ENCODE measurements at places on chromosomes 12 and 14.

DNA sequence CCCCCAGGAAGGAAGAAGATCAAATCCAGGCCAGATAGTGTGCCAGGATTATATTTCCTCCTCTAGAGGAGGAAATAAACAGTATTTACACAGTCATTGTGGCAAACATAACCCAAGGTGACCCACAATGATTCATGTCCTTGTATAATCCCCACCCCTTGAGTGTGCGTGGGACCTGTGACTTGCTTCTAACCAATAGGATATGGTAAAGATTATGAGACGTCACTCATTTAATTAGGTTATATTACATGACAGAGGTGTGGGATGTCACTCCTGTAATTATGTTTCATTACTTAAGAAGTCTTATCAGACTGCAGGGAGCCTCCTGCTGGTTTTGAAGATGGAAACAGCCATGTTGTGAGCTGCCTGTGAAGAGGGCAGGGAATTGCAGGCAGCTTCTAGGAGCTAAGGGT, 12.2 kb upstream of the CATSPERB start:
- DNase-seq = no peak

- no peak for DNase-seq
Measured at GRCh38 chr12:108819920-108820706, 37.3 kb downstream of the SSH1 start.

DNA sequence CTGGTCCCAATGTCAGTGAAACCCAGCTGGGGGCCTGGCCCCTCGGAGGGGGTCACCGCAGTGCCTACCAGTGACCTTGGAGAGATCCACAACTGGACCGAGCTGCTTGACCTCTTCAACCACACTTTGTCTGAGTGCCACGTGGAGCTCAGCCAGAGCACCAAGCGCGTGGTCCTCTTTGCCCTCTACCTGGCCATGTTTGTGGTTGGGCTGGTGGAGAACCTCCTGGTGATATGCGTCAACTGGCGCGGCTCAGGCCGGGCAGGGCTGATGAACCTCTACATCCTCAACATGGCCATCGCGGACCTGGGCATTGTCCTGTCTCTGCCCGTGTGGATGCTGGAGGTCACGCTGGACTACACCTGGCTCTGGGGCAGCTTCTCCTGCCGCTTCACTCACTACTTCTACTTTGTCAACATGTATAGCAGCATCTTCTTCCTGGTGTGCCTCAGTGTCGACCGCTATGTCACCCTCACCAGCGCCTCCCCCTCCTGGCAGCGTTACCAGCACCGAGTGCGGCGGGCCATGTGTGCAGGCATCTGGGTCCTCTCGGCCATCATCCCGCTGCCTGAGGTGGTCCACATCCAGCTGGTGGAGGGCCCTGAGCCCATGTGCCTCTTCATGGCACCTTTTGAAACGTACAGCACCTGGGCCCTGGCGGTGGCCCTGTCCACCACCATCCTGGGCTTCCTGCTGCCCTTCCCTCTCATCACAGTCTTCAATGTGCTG, 11.0 kb downstream of the ZBTB39 start:
- no peak for DNase-seq

DNA sequence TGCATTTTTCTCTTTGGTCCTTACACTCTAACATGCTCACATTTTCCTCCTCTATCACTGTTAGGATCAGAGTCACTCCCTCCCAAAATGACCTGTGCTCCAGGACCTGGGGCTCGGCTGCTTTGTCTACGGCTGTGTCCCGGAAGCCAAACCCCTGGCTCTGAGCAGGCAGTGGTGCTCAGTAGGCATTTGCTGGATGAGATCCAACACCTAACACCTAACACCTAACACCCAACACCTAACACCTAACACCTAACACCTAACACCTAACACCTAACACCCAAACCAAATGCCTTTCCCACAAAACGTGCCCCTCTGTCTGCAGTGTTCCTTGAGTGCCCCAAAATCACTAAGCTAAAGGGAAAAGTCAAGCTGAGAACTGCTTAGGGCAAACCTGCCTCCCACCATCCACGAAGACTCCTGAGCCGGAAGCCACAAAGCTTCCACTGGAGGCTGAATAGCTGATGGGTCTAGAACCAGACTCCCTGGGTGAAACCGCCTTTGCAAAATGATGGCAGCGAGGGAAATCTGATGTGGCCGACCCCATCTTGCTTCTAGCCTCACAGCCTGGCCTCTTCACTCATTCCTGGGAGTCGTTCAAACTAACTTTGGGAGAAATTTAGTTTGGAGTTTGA, 29.2 kb downstream of the HSP90AA1 start:
- no peak for DNase-seq

GRCh38 chr12:77060136-77060882, 5.1 kb downstream of the E2F7 start:
- no peak for DNase-seq

GRCh38 chr12:52573743-52574142, at the start of gene KRT74:
Gene KRT74, minus strand, starts transcription at chr12:52573843. Its CDS starts 66 bp downstream, at chr12:52573777.
- DNase-seq = no peak

GRCh38 chr14:85254711-85255110, 275.2 kb upstream of the FLRT2 start:
- no peak for DNase-seq

- DNase-seq = no peak
Measured at GRCh38 chr12:126856958-126857357, 1410.0 kb upstream of the TMEM132C start.

DNA sequence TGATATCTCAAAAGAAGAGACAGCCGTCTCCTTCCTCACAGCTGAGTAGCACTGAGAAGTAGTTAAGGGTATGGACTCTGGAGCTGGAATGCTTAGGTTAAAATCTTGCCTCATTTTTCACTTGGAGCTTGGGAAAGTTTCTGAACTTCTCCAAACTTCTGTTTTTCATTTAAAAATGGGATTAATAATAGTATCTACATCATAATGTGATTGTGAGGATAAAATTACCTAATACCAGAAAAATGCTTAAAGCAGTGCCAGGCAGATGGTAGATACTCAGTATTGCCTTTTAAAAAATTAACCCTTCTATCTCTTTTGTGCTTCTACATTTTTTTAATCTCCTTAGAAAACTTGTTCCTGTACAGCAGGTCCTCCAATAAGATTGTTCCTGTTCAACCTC, 63.1 kb downstream of the A2M start:
- DNase-seq = no peak

GRCh38 chr12:8985213-8985754, 4.1 kb upstream of the KLRG1 start:
- no peak for DNase-seq

DNA sequence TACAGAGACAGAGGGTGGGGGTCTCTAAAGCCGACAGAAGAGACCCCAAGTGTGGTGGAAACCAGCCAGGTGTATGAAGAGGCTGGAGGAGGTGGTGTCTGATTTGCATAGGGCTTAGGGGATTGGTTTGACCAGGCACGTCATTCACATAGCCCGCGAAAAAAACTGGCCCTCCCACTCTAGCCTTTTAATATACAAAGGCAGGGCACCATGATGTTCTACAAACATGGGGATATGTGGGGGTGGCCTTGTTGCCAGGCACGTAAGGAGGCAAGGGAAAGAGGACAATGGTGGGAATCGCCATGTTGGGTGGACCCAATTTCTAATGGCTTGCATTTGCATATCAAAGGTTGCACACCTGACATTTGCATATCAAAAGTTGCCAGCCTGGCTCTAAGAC, 13.2 kb downstream of the LALBA start:
- DNase-seq = no peak

GRCh38 chr12:50581226-50582184, 76.7 kb downstream of the DIP2B start:
- DNase-seq = no peak

GRCh38 chr14:73293782-73294781, 56.8 kb downstream of the PAPLN start:
- DNase-seq = no peak

DNA sequence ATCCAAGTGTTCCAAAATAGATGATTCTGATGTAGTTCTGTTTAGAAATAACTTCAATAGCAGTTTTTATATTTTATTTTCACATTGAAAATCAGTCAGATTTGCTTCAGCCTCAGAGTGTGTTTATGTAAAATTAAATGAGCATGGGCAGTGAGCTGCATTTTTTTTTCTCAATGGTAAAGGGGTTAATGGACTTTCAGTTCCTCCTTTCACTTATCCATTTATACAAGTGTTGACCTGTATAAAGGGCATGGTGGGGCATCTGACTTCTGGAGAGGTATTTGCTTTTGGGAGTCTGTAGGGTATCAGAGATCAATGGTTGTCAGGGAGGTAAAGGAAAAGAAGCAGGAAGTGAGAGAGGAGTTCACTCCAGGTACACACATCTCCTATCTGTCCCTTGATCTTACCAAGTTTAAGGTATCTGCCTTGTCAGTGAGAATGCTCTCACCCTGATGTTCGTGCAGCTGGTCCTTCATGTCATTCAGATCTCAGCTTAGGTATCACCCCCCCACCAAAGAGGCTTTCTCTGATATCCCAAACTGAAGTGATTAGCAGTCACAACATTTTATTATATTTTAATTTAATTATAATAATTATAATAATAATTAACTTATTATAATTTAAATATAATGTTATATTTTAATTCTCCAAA, 181.6 kb upstream of the LMNTD1 start:
- DNase-seq = no peak

GRCh38 chr14:39884091-39884490, 451.9 kb upstream of the FBXO33 start:
- no peak for DNase-seq

- DNase-seq = no peak
Measured at GRCh38 chr14:30657606-30658163, 35.6 kb downstream of the SCFD1 start.

- no peak for DNase-seq
Measured at GRCh38 chr12:120284381-120284780, 7.3 kb downstream of the RNU4-2 start.

DNA sequence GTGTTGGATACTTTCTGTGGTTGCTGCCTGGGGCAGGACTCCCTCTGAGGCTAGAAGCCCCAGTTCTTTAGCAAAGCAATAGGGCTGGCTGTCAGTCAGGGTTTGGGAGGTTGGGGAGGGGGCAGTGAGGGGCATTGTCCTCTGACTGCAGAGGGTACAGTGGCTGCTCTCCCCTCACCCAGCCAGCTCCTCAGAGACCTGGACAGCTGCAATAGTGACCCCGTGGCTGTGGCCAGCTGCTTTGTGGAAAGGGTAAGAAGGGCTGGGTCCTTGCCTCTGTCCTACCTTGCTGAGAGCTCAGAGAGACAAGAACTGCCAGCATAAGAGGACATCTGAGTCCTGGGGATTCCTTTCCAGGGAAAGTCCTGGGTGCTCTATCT, 25.8 kb downstream of the PLEKHG3 start:
- DNase-seq = no peak

DNA sequence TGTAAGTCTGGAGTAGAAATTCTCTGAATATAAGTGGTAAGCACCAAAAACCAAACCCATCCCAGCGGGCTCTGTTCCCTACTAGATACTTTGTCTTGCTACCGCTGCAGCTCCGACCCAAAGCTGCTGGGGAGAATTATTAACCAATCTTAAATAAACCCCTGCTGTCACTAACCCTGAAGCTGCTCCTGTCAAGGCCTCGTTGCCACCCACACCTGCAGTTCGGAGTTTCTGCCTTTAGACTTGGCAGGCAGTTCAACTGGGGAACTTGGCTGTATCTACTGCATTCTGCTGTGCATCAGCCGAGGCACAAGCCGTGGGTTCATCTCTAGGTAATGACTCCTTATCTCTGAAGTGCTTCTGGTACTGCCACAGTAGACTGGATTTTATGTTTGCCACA, 55.5 kb downstream of the PPM1A start:
- no peak for DNase-seq

GRCh38 chr12:58588770-58589169, 331.5 kb downstream of the LRIG3 start:
- DNase-seq = no peak

- DNase-seq = no peak
Measured at GRCh38 chr14:73727166-73727565, 13.0 kb upstream of the PNMA1 start.

DNA sequence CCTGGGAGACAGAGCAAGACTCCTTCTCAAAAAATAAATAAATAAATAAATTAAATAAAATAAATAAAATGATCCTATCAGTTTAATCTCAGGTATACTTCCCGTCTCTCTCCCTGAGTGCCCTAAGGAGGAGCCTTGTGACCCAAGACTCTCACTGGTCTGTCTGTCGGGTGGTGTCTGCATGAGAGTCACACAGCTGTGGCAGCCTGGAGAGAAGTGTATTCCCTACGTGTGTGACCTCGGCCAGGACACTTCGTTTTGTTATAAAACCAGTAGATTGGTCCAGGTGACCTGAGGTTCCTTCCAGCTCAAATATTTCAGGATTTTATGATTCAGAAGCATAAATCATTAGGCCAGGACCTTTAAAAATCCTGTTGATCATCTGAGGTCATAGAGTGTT, 4.8 kb downstream of the SYNE3 start:
- DNase-seq = no peak

GRCh38 chr12:119692997-119693396, 25.1 kb downstream of the PRKAB1 start:
- DNase-seq = no peak

All from midbrain (tissue), 1 donor.